ENCODE measurements at places on chromosomes 3 and 15.

DNA sequence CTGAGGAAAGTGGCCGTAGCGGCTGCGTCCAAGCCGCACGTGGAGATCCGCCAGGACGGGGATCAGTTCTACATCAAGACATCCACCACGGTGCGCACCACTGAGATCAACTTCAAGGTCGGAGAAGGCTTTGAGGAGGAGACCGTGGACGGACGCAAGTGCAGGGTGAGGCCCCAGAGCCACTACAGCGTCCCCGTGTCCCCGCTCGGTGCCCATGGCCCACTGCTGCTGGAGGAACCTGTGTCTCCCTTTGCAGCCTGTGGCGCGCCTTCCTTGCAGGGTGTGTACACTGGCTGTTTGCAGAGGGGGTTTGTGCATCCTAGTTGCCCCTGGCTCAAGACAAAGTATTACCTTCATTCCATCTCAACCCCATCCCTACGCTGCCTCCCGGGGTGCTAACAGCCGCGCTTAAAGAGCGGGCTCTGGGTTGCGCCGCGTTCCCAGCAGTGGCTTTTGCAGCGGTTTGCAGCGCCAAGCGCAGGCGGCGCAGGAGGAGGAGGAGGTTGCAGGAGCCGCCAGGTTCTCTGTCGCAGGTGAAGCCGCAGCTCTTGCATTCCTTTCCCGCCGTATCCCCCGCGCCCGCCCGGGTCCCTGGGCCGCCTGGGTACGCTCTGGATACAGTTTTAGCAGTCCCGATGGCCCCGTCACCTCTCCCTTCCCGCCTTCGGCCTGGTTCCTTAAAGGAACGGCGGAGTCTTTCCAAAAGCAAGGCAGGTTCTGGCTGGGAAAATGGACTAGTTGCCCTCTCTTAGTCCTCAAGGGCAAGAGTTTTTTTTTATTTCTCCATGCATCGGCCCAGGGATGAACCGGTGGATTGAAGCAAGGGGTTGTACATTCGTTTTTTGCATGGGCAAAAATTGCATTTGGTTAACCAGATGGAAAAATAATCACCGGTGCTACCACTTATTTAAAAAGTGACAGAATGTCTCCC, 1.2 kb downstream of the CRABP1 start:
- DNase-seq: no peak

DNA sequence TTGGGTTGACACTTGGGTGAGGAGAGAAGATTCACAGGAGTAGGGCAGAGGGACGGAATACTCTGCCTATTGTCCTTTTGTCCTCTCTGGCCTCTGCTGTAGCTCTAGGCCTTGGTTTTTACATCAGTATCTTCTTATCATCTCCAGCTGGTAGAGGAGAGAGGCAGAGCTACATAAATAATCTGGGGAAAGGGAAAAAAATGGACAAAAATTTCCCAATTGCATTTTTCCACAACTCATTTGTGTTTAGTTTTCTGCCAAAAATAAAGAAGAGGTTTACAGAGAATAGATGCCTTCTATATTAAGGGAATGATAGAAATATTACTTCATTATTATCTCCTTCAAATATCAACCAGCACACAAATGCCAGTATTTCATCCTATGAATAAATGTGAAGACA, 216.4 kb upstream of the P2RY1 start:
- no peak for DNase-seq

DNA sequence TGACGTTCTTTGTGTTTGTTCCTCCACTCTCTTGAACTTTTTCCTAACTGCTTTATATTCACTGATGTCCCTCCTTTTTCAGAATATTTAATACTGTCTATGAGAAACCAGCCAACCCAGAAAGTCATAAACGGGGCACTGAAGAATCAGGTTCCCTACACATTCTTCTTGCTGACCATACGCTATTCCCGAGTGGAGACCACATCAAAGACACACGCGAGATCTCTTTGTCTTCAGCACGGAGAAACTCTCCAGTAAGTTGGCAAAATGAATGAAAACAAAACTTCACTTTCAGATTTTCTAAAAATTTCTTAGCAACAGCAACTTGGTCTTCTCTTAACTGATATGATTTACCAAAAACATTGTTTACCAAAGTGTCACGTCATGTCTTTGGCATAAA, 22.6 kb downstream of the FAM174B start:
- DNase-seq: no peak

DNA sequence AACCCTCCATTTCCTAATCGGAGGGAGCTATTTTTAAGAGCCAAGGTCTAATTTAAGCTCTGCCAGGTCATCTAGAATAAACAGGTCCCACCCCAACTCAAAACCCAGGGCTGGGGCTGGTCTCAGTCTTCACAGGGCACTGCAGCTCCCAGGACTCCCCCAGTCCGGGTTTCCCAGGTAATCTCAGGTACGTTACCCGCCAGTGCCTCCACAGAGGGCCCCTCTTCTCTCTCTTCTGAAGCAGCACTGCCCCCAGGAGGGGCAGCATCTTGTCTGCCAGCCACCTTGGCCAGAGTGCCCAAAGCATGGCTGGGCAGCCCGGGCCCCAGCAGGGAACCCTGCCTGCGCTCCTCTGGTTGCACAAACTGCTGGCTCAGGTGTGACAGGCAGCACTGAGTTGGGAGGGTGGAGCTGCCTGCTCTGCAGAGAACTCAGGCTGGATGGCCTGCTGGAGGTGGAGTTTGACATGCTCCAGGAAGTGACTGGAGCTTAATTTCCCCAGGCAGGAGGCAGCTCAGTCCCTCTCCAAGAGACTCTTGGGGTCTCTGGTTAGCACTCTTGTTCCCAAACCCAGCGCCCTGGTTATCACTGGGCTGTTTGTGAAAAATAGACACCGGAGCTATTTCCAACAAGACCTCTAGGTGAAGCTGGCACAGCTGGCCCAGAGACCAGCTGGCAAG, at the start of gene PLA2G4F:
Gene PLA2G4F, minus strand, starts transcription at position 394 of the 680 bp plus-strand sequence. Its CDS starts 87 bp downstream, at position 307.
- DNase-seq: no peak

DNA sequence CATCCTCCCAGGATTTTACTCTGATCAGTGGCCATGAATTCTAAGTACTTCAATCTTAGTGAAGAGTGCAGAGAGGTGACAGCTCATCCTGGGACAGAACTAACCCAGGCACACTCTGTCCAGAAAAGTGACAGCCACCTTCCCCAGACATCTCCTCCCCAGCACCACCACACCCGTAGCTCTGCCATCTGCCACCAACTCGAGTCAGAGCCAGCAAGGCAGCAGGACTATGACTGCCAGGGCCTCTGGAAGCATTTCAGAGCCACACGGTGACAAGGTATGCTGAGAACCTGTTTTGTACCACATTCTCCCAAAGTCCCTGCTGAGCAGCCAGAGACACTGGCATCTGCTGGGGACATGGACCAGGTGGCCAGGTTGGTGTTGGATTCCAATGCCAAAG, 71.0 kb downstream of the NTRK3 start:
- DNase-seq: no peak

DNA sequence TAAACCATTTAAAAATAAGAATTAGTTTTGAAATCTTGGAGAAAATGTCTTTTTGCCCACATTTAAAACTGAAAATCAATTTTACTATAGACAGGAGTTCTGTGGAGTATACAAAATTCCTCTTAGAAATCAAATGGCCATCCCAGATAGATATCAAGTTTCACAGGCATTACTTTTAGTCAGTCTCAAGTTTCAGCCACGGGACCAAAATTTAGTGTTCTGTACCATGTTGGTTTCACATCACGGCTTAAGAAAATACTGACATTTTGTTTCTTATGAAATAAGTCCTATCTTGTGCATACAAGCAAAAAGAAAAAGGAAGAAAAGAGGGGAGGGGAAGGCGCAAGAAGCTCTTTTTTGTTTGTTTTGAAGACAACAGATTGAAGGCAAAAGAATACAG, 45.7 kb downstream of the EIF2AK4 start:
- no peak for DNase-seq

DNA sequence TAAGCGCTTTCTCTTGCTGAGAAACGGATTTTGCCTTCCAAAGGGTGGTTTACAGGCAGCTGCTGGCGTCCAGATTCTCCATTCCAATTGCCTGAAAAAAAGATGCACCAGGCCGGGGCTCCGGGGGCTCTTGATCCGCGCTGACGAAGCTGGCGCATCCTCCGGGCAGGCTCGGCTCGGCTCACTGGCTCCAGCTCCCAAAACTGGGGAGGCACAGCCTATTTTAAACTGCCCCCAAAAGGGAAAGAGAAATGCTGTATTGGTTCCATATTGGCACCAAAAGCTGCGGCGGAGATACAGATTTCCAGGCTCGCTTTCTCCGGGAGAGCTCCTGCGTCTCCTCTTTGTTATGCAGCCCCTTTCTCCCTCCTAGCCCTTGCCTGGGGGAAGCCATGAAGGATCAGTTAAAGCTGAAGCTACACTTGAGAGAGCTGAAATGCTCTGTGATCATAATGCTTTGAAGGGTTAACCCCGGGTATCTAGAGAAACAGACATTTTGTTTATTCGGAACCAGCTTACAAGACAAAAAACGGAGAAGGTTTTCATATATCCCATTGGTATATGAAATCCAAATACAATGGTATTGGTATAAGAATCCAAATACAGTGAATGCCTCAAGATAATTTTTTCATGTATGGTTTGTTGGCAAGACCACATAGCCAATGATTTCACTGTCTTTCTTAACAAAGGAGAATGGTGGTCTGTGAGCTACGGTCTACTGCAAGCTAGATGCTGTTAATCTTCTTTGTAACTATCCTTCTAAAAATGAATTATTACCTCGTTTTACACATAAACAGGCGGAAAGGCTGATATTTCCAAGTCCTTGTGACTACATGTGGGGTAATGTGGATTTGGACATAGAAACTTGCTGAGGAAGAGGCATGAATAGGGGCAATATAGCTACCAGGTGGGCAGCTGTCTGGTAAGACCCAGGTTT, 693 bp downstream of the CD200 start:
- no peak for DNase-seq

GRCh38 chr3:7309641-7310102, 448.8 kb downstream of the GRM7 start:
- DNase-seq: no peak

- DNase-seq: no peak
Measured at GRCh38 chr15:56794165-56794552, 60.9 kb upstream of the ZNF280D start.

GRCh38 chr3:177085794-177086193, 111.5 kb downstream of the TBL1XR1 start:
- DNase-seq: no peak

DNA sequence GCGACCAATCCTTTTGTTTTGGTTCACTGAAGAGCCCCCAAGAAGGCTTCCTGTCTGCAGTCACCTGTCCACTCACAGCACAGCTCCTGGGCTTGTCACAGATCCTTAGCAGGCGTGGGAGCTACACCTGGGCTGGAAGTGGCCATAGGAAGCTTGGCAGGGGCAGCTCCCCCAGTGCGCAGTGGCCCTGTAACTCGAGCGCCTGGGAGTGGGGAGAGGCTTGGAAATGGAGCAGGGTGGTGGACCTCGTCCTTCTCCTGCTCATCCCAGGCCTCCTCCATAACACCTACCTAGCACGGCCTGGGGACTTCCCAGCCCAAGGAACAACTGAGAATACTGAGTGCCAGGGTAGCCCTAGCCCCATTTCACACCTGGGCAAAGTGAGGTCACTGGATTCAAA, 19.3 kb upstream of the TGM5 start:
- DNase-seq: no peak

GRCh38 chr3:52367891-52368880, 52.1 kb downstream of the DNAH1 start:
- DNase-seq: no peak

DNA sequence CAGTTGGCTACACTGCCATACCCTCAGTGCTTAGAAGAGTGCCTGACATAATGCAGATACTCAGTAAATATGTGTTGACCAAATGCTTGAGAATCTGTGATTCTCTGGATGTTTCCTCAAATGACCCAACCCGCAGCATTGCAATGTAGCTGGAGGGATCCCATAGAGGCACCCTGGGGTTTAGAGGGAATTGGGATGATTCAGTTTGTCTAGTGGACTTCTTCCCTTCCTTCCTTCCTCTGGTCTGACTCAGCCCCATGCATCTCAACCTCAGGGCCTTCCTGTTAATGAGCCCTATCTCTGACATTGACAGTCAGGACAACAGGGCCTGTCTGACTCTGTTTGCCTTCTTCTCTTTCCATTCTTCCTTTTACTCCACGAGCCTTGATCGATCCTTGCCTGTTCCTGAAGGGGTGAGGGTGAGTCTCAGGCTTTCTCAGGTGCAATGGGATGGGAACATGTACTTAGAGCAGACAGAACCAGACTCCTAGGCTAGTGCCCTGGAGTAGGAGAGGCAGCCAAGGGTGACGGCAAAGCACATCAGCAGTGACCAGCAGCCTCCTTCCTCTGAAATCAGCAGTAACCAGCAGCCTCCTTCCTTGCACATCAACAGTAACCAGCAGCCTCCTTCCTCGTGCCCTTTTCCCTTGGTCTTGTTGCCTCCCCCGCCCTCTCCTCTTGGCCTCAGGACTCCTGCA, 78.2 kb downstream of the DGKG start:
- peak; percentile 71 for DNase-seq

GRCh38 chr15:66327736-66328135, 28.7 kb downstream of the TIPIN start:
- DNase-seq: no peak

DNA sequence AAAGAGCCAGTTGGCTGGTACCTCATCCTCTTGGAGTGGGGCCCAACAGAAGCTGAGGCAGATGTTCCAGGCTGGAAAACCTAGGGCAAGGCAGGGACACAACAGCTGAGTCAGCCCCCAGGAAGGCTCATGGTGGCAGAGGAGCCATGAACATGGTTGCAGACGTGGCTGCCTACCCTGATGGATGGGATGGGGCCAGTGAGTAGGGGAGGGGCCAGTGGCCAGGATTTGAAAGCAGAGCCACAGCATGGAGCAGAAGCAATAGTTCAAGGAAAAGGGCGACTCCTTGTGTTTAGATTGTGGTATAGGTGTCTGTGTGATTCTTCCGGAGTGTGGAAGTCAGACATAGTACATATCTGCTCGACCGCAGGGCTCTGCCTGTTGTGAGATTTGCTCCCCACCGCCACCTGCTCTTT, 24.2 kb downstream of the PXYLP1 start:
- peak; percentile 49 for DNase-seq

GRCh38 chr15:69451951-69452691, 497 bp upstream of the RPLP1 start:
- peak; percentile 8 for DNase-seq

GRCh38 chr15:66820481-66821176, 118.6 kb downstream of the SMAD6 start:
- peak; percentile 54 for DNase-seq

GRCh38 chr15:73394782-73395181, 26.0 kb upstream of the HCN4 start:
- no peak for DNase-seq

GRCh38 chr3:44227632-44228031, 14.1 kb upstream of the TOPAZ1 start:
- DNase-seq: no peak
